GDM1 (cell line): ENCODE measurements at places on chromosomes 6 and 20.

GRCh38 chr6:124064317-124065113, 260.9 kb downstream of the NKAIN2 start:
- no peak for DNase-seq

GRCh38 chr6:87753131-87753685, 51.2 kb upstream of the AKIRIN2 start:
- no peak for DNase-seq

GRCh38 chr6:26124781-26125685, 37.8 kb downstream of the HFE start:
- peak; percentile 2 for DNase-seq

GRCh38 chr20:36624068-36624943, 18.7 kb downstream of the RAB5IF start:
- DNase-seq: no peak

GRCh38 chr6:129497481-129498441, 212.2 kb downstream of the ARHGAP18 start:
- no peak for DNase-seq

DNA sequence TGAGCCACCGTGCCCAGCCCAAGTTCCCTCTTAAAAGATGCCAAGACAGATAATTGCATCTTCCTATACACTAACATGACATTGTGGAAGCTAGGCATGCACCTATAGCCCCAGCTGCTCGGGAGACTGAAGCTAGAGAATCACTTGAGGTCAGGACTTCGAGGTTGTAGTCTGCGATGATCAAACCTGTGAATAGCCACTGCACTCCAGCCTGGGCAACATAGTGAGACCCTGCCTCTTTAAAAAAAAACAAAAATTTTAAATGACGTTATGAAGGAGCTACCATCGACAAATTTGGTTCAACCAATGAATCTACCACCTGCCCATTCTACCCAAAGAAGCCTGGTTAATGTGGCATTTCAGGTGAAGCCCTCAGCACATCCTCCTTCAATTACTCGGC, 80.7 kb downstream of the TBC1D7 start:
- DNase-seq: no peak

DNA sequence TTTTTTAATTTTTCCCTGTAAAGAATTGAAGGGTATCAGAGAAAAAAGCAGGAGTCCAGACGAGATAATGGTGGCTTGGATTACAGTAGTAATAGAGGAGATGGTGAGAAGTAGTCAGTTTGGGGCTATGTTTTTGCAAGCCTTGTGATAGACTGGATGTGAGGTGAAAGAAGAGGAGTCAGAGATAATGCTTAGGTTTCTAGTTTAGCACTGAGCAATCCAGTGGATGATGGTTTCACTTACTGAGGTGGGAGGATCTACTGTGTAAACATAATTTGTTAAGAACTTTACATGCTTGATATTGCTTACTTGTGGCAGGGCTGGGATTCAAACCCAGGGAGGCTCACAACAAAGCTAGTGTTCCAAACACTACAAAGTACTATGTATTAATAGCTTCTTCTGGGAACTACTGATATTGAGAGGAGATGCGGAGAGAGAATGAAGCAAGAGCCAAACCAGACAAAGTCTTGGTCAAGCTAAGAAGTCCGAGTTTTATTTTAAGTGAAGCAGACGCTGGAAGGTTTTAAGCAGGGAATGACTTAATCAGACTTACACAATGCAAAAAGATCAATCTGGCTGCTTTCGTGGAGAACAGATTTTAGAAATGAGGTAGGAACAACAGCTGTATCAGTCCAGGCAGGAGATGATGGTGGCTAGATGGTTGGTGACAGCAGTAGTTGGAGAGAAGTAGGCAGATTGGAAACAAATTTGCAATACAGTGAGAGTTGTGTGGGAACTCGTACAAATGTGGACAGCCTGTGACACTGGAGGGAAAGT, 58.0 kb downstream of the ZFAND3 start:
- DNase-seq: no peak

GRCh38 chr6:52739627-52740026, 23.6 kb downstream of the GSTA2 start:
- no peak for DNase-seq

DNA sequence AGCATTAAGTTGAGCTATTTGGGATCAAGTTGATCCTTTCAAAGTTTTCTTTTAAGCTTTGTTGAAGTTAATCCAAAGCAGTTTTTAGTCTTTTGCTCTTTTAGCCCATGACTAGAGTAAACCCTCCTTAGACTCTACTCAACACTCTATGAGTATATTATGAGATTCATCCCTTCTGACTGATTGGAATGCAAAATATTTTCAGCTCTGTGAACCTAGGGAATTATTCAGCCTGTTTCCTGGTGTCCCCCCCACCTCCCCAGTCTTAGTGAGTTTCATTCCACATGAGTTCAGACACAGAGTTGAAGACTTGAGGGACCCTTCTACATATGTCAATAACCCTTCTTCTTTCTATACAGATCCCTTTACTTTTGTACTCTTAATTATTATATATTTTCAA, 413.7 kb downstream of the RFPL4B start:
- DNase-seq: no peak

GRCh38 chr6:13253272-13253671, 75.1 kb downstream of the TBC1D7 start:
- DNase-seq: no peak

DNA sequence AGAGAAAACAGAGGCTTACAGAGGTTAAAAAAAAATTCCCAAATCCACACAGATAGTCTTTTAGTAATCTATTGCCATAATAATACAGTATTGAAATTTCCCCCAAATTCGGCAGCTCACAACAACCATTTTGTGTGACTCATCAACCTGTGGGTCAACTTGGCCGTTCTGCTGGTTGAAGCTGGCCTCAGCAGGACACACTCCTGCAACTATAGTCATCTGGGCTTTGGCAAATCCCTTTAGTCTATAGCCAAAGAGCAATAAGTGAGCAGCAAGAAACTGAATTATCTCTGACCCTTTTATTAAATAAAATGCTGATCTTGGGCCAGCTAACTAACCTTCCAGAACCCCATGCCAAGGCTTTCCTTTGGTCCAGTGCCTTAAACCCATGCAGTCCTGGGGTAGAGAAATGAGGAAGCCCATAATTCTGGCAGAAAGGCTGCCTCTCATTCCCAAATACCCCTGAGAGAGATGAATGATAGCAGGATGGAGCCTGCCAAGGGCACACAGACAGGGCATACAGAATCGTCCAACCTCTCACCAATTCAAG, 17.2 kb upstream of the SNAP25 start:
- no peak for DNase-seq

- peak; percentile 57 for DNase-seq
Observed at GRCh38 chr6:116100419-116101301, at the start of gene NT5DC1. TSS of gene NT5DC1 (plus strand) at chr6:116100853. CDS start at chr6:116100931, 78 bp downstream.

DNA sequence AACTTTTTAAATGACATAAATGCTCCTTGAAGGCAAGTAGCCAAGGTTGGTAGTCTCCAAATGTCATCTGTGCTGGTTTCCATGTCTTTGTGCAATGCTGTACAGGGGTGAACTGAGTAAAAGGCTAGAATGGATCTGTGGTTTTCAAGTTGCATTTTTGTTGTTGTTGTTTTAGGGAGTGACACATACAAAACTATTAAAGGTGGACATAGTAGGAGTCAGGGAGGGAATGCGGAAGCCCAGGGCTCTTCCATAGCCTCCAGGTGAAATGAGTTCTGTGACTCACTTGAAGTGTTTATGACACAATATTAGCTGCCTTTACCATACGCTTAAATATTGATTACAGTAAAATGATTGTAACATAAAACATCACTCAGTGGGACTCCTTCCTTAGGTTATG, 22.5 kb upstream of the QKI start:
- DNase-seq: no peak

- no peak for DNase-seq
Observed at GRCh38 chr20:35339007-35339406, 46.8 kb upstream of the FAM83C start.

- DNase-seq: no peak
Observed at GRCh38 chr20:17097603-17098002, 129.2 kb upstream of the PCSK2 start.

DNA sequence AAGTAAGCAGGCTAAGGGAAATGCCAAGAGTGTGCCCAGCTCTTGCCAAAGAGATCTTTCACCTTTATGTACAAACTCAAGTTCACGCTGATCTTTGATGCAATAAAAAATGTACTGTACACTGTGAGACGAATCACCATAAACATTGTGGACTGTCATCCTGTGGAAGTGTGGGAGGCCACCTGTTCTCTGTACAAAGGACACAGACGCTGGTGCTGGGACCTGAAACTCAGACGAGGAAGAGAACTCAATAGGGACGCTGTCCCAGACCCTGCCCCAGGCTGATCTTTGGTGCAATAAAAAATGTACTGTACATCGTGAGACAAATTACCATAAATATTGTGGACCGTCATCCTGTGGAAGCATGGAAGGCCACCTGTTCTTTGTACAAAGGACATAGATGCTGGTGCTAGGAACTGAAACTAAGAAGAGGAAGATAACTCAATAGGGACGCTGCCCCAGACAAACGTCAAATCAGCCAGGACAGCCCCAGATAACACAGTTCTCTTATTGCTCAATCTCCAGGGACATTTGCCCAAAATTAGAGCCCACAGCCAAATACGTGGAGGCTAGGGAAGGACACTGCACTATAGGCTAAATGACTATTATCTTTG, 312.7 kb upstream of the SGK1 start:
- no peak for DNase-seq

DNA sequence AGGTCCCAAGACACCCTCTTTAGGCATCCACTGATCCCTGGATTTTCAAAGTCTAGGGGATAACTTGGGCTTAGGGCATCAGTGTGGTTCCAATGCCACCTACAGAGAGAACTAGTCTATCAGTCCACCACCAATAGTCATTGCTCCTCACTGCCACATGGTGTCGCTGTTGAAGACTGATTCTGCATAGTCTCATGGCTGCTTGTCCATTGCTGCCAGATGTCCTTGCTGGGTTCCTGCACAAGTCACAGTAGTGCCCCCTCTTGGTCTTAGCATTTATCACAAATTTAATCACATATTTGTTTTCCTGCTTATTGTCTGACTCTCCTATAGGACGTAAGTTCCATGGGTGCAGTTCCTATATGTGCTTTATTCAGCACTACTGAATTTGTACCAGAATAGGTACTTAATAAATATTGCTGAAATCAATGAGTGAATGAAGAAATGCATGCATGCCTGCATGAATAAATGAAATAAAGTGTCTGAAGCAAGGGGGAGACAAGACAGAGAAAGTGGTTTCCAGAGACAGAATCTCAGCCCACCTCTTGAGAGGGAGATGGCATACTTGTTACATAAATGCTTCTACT, 45.9 kb upstream of the RALY start:
- DNase-seq: peak; percentile 31

DNA sequence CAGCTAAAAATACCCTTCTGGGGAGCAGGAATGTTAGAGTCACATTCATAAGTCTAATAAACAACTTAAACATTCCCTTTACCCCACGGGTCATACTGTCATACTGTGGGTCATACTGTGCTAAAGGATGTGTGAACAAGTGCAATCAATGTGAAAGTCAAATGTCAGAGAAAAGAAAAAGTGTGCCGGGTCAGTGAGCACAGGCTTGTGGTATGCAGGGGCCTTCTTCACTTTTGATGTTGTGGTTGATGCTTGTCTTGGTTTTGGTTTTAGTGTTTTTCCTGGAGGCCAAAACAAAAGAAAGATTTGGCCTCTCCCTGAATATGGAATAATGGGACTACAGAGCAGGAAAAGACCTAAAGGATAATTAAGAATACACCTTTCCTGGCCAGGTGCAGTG, 267.9 kb upstream of the PLN start:
- DNase-seq: no peak

- DNase-seq: no peak
Observed at GRCh38 chr20:31991339-31991705, 18.9 kb upstream of the CCM2L start.

DNA sequence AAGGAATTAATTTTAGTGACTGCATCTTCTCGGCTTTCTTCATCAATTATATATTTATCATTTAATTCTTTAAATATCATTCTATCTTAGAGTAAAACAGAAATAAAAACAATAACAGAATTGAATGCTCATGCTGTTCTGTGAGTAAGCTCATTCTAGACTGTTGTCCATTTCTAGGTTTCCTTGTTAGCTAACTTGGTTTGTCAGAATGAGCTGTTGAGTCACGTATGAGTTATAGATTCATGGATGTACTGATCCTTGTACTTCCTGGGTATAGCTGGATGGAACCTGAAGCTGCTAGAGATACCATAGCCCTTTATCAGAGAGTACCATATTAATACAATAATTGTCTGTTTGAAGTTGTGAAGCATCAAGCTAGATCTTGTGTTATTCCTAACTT, 515.3 kb downstream of the TENT5A start:
- no peak for DNase-seq

DNA sequence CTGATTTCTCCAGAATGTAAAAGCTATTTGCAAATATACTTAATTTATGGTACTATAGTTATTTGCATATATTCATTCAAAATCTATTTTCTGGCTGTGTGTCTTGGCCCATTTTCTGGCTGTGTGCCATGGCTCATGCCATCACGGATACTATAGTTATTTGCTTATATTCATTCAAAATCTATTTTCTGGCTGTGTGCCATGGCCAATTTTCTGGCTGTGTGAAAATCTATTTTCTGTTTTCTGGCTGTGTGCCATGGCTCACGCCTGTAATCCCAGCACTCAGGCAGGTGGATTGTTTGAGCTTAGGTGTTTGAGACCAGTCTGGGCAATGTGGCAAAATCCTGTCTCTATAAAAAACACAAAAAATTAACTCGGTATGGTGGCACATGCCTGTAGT, 28.9 kb upstream of the RIPK1 start:
- no peak for DNase-seq

GRCh38 chr6:145865595-145865994, 51.0 kb upstream of the FBXO30 start:
- no peak for DNase-seq

GRCh38 chr20:10190456-10190855, 28.2 kb upstream of the SNAP25 start:
- no peak for DNase-seq

DNA sequence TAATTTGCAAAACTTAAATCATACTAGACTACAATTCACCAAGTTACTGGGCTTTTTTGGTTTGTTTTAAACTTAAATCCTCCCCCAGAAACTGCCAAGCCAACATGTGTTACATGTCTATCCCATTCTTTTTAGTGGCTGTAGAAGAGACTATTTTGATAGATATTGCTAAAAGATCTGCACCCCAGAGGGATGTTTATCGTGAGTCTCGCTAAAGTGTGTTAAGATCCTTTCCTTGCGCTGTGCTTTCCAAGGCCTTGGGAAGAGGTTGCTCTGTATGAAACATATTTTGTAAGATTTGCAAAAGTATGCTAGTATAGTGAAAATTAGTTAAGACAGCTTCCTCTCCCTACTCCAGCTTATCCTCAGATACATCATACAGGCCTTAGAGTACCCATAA, 63.0 kb downstream of the GPX5 start:
- DNase-seq: no peak

DNA sequence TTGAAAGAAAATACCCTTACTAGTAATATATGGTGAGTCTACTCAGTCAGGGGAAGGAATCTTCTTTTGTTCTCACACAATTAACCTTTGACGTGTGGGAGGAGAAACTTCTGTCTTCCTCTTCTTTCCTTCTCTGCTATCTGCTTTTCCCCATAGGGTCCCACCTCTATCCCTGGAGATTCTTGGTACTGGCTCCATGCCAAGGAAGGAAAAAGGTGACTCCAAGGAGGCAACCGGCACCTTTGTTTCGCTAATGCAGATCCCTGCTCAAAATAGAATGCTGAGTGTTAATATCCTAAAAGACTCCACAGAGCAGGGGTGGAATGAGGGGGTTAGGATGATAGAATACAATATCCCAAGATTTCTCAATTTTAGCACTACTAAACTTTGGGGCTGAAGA, 116.7 kb downstream of the CD164 start:
- DNase-seq: no peak

- DNase-seq: no peak
Observed at GRCh38 chr20:48556956-48557355, 270.8 kb downstream of the PREX1 start.
